Caudate nucleus (tissue), 63 donors: ENCODE measurements at places on chromosomes 16 and 17.

- DNase-seq = no peak
Observed at GRCh38 chr17:20200016-20200795, 191.0 kb downstream of the SPECC1 start.

DNA sequence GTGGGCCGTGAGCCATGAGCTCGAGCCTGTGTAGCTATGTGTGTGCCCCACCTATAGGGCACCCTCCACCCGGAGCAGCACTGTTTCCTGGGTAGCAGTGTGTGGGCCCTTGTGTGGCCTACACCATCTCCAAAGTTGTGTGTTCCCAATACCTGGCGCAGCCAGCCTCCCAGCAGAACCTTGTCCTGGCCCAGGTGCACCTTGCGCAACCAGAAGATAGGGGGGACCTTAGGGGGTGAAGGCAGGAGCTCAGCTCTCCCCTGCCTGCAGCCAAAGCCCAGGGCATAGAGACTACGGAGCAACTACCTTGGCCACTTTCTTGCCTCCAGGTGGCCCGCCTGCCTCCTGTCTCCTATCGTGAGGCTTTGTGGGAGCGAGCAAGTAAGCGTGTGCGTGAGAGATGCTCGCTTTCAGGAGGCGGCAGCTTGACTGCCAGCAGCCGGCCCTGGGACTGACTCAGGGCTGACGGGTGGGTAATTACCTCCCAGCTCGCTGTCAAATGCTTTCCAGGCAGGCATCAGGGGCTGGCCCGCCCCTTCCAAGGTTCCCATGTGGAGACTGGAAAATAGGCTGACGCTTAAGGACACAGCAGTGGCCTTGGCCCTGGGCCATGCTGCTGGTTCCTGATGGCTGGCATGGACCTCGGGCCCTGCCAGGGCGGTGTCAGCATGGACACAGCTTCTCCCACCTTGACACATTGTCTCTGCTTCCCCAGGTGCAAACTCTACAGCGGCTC is 19.0 kb downstream of the TRAF7 start:
- peak; percentile 34 for DNase-seq

GRCh38 chr17:67520252-67520906 is 143.3 kb downstream of the PITPNC1 start:
- DNase-seq = no peak

- peak; percentile 24 for DNase-seq
Observed at GRCh38 chr16:69711115-69711740, 15.1 kb downstream of the NQO1 start.

- DNase-seq = no peak
Observed at GRCh38 chr16:83802135-83802534, 5.6 kb upstream of the HSBP1 start.

GRCh38 chr16:69579783-69580481 is 14.2 kb downstream of the NFAT5 start:
- no peak for DNase-seq

- no peak for DNase-seq
Observed at GRCh38 chr17:58694302-58694701, 1.9 kb downstream of the RAD51C start.

GRCh38 chr16:75261590-75262078 is 10.2 kb upstream of the BCAR1 start:
- no peak for DNase-seq

DNA sequence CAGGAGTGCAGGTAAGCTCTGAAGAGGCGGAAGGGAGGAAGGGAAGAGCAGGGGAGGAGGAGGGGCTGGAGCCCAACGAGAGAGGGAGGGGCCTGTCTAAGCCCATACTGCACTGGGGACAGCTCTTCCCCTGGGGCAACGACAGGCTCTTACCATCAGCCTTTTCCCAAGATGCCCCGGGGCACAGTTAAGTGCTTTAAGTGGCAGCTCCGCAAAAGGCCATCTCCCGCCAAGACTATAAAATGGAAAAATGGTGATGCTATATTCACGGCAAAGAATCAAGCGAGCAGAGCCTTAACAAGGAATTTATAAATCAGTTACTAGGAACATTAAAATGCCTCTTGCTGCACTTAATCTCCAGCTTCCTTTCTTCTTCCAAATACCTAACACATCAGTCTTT is 110.2 kb upstream of the NLRP1 start:
- DNase-seq = no peak

DNA sequence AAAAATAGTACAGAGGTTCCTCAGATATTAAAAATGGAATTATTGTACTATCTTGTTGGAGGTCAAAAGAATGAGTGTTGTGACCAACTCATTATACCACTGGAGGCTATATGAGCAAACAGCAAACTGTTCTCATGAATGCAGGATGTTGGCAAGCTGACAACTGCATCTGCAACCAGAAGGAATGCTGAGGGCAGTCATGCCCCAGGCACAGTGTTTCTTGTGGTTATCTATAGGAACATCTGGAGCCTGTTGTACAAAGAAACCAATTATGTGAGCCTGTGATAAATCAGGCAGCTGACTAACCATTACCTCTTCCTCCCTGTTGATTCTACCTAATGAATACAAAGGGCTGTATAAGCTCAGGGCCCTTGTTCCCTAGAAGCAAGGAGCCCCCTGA is 2057.1 kb downstream of the TP53TG3F start:
- DNase-seq = no peak

- no peak for DNase-seq
Observed at GRCh38 chr16:79751471-79752184, 151.1 kb upstream of the MAF start.

- DNase-seq = no peak
Observed at GRCh38 chr17:1485423-1486376, 6.8 kb downstream of the MYO1C start.

DNA sequence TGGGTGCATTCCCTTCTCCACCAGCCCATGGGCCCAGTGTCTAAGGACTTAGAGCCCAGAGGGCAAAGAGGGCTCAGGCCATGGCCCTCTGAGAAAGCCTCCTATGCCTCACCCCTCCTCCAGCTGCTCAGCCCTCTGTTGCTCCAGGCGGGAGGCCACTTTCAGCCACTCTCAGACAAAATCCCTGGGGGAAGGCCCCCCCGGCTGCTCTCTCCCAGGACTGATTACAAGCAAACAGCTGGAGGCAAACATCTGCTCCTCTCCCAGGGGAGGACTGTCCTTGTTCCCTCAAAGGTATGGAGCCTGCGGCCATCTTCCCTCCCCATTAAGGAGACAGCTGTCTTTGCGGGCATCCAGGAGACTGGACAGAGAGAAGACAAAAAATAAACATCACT is 54.9 kb upstream of the DLX4 start:
- no peak for DNase-seq

GRCh38 chr17:58136669-58137279 is 11.4 kb upstream of the OR4D1 start:
- no peak for DNase-seq

DNA sequence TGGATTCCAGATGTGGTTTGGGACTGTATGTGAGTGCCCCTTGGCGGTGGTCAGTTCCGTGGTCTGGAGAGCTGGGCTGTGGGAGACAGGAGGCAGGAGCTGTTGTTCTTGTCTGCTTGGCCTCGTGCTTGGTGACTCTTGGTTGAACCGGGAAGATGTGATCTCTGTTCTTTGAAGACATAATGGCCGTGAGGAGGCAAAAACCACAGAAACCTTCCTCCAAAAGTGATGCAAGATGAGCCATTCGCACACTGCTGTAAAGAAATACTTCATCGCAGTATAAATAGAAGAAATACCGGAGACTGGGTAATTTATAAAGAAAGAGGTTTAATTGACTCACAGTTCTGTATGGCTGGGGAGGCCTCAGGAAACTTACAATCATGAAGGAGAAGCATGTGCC is 128.8 kb downstream of the RAP1GAP2 start:
- DNase-seq = no peak

DNA sequence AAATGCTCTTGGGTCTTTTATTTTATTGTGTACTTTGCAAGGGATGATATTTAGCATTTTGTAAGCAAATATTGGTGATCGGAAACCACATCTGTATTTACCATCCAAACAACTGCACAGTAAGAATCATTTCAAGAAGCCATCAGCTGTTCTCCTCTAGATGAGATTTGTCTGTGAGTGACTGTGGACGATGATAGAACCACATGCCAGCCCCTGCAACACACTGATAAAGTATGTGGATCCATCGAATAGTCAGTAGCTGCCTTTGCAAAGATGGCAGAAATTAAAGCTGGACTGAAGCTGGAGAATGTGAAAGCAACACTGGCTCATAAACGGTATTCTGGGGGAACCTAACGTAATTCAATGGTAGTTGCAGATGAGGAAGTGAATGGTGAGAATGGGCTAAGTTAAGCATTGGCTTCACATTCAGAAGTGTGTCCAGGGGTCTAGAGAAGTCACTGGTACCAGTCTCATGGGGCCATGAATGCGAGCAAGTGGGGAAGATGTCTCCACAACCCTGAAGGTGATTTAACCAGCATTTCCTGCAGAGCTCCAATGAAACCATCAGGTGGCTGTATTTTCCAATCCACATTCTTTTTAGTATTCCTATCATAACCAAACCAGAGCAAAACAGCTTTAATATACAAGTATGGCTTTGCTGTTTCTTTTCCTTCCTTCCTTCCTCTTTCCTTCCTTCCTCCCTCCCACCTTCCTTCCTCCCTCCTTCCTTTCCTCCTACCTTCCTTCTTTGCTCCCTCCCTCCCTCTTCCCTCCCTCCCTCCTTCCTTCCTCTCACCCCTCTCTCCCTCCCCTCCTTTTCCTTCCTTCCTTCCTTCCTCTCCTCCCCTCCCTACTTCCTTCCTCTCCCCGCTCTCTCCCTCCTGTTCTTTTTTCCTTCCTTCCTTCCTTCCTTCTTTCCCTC is 169.4 kb downstream of the ABCA8 start:
- no peak for DNase-seq

GRCh38 chr17:46814446-46814845 is 4.0 kb downstream of the WNT3 start:
- no peak for DNase-seq

DNA sequence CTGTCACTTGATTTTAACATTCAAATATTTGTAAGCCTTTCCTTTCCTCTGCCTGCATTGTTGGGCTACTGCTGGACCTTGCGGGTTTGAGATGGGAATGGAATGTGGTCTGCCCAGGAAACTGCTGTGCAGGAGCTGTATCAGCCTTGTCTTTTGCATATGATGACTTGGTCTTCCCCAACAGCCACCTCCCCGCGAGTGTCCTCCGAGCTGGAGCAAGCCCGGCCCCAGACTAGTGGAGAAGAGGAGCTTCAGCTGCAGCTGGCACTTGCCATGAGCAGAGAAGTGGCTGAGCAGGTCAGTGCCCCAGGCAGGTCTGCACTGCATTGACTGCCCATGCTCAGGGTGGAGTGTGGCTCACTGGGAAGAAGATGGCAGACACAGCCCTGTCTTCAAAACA is 52.8 kb downstream of the B9D1 start:
- no peak for DNase-seq

DNA sequence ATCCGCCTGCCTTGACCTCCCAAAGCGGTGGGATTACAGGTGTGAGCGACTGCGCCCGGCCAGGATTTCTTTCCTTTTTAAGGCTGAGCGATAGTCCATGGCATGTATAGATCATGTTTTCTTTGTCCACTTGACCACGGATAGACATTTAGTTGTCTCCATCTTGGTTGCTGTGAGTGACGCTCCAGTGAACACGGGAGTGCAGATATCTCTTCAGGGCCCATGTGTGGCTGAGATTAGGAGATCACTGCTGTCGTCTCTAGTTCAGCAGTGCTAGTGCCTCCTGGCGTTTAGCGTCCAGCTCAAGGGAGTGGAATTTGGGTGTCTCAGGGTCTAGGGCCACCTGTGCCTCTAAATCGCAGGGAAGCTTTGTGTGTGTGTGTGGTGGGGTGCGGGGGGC is 41.5 kb downstream of the ABCC1 start:
- no peak for DNase-seq

- DNase-seq = no peak
Observed at GRCh38 chr17:72311004-72311403, 190.2 kb downstream of the SOX9 start.

DNA sequence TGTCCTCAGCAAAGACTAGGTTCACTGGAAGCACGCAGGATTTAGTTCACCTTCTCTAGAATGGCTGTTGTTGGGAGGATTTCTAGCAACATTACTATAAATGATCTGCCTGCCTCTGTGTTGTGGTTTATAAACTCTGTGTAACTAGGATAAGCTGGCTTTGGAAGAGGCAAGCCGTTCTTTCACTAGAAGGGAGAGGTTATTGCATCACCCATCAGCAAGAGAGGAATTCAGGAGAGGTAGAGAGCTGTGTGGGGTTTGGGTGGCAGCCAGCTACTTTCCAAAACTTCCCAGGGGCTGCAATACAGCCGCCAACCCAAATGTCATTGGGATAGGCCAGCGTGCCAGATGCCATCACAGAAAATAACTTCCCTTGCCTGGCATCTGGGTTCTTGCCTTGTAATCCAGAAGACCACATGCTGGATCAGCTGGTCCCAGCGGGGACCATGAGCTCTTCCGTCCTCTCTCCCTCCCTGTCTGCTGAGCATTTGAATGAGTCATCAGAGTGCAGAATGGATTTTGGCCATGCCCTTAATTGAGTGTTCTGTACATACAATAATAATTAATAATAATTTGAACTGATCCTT is 95.7 kb upstream of the RBFOX1 start:
- DNase-seq = no peak

DNA sequence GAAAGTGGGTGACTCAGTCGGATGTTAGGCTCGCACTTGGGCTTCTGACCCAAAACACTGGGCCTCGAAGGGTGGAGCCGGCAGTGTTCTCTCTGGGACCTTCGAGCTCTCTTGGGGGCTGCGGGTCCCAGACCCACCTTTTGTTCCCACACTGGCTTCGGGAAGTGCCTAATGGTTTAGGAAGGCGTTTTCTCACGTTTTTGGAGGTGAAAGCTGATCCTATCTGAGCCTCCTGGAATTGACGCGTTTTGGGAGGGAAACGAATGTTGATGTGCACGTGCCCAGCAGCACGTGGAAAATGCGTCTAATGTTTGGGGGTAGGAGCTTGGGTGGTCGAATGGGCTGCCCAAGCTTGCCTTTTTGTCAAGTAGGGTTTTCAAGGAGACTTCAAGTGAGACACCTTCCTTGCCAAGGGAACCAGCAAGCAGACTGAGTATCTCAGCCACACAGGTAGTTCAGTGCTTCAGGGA is 666 bp downstream of the HGS start:
- no peak for DNase-seq

DNA sequence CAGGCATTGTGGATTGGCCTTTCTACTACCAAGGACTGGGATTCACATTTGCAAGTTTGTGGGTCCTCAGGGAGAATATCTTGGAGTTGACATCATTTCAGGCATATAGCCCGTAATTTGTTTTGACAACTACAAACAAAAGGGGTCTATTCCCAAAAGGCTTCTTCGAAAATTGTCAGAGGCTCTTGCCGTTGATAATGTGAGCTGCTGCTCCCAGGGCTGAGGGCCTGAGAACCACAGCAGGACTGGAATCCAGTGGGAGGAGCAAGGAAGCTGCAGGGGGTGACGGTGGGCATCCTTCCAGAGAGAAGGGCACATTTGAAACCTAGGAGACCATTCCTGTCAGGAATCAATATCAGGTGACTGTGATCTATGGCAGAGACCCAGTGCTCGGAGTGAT is 761.6 kb upstream of the RBFOX1 start:
- DNase-seq = no peak

GRCh38 chr17:4032245-4032644 is 68.0 kb upstream of the ATP2A3 start:
- DNase-seq = no peak

DNA sequence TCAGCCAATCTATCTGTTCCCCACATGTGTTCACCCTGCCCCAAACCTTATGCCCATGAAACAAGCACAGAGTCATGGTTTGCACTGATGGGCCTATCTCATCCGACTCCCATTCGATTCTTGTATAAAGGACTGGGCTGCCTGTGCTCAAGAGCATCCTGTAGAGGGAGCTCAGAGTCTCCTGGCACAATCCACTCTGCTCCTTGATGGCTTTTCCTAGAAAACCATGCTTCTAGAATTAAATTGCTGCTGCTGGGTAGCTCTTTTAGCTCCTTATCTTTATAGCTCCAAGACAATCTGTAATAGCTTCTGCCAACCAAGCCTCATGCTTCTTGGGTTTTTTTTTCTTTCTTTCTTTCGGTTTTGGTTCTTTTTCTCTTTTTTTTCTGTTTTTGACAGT is 9.7 kb downstream of the ZNF19 start:
- no peak for DNase-seq
